Fibroblast of villous mesenchyme (primary cell): ENCODE measurements at places on chromosomes 11 and 22. TPM values are rescaled to one million over a fixed set of nuclear protein-coding genes. Genes with fewer than 3 reads are reported as not detected.

Gene MICALL1
- total RNA-seq: 39.3 and 47.9 TPM in 2 replicates

Gene TRPC6
- 26.4 and 35.8 TPM in 2 replicates for total RNA-seq

GRCh38 chr11:29318134-29318845 lies 698.5 kb downstream of the KCNA4 start:
- DNase-seq: no peak

Gene IGF2
- 26.8 and 44.8 TPM in 2 replicates for total RNA-seq

GRCh38 chr22:19086417-19086816 lies 35.8 kb downstream of the DGCR2 start:
- no peak for DNase-seq

GRCh38 chr11:63866211-63866610 lies 27.3 kb downstream of the MARK2 start:
- peak; percentile 92 for DNase-seq

- no peak for DNase-seq
Measured at GRCh38 chr11:82315093-82315492, 418.6 kb downstream of the FAM181B start.

GRCh38 chr11:68113986-68114385 lies 7.2 kb downstream of the CHKA start:
- peak; percentile 56 for DNase-seq

Gene ST14
- under 0.01 TPM in 1 of 2 replicates, not detected in the other for total RNA-seq

Gene FZD4
- 13.5 and 17.3 TPM in 2 replicates for total RNA-seq

- no peak for DNase-seq
Measured at GRCh38 chr11:108963118-108963517, 298.2 kb downstream of the DDX10 start.

DNA sequence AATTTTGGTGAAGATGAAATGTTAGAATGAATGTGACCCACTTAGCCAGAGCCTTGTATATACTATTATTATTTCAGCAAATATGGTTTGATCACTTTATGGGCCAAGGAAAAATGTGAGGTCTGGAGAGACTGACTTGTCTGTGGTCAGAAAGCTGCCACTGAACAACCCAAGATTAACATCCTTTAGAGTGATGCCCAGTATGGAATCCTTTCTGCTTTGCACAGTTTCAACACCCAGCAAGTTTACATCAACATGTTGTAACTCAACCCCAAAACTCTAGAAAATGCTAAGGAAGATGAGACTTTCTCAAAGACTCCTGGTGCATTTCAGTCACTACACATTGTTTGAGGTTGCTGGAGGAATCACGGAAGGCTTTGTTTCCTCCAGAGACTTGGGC lies 107.7 kb downstream of the SNX19 start:
- peak; percentile 55 for DNase-seq

DNA sequence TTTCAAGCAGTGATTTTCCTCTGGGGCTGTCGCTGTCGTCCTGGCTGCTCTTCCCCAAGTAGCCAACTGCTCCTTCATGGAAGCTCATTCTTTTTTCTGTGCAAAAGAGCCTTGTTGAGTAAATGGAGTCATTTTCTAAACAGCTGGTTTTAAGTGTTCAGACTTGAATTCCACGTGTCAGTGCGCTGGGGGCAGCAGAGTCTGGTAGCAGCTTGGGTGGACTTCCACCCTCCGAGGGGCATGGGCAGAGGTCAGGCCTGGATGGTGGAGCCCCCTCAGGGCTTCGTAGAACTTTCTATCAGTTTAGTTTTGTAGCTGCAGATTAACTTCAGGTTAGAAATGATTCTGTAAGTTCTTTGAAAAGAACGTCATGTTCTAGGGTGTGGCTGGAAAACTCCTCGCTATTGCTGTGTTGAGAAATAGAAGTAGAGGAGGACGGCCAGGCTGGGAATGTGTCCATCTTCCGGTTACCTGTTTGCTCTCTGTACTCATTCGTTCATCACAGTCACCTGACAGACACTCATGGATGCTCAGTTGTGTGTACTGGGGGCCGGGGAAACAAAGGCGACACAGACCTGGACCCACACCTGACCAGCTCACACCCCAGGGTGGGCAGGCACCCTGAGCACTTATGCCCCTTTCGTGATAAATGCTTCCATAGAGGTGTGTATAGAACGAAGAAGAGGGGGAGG lies 270.7 kb downstream of the TBC1D22A start:
- DNase-seq: no peak

Gene PNPLA5
- total RNA-seq: not detected in 2 replicates

GRCh38 chr11:128962896-128963295 lies 20.2 kb upstream of the TP53AIP1 start:
- DNase-seq: no peak

- DNase-seq: peak; percentile 43
Measured at GRCh38 chr22:43262990-43263644, 76.2 kb upstream of the TTLL12 start.

DNA sequence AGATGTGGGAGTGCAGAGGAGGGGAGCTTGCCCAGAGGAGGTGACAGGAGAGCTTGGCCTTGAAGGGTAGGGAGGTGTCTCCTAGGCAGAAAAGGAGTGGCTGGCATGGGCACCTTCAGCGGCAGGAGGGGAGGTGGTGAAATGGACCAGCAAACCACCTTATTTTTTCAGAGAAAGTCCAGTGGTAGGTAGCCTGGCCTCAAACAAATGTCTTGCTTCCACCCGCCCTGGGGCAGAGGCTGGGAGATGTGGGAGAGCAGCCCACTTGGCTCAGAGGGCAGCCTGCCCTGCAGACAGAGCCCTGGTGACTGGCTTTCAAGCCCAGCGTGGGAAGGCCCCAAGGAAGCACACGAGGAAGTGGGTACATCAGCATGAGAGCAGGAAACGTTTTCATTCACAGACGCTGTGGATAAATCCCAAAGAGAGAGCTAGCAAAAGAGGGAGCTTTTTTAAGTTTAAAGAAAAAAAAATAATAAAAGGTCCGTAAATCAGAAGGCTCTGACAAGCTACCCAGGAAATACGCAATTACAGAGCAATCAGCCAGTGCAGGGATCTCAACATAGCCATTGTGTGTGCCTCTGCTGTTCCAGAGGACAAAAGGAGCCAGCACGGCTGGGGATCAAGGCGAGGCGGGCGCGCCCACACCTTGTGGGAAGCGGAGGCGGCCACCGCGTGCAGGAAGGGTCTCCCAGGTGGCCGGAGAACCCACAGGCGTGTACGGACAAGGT lies 238.7 kb upstream of the PLET1 start:
- no peak for DNase-seq

DNA sequence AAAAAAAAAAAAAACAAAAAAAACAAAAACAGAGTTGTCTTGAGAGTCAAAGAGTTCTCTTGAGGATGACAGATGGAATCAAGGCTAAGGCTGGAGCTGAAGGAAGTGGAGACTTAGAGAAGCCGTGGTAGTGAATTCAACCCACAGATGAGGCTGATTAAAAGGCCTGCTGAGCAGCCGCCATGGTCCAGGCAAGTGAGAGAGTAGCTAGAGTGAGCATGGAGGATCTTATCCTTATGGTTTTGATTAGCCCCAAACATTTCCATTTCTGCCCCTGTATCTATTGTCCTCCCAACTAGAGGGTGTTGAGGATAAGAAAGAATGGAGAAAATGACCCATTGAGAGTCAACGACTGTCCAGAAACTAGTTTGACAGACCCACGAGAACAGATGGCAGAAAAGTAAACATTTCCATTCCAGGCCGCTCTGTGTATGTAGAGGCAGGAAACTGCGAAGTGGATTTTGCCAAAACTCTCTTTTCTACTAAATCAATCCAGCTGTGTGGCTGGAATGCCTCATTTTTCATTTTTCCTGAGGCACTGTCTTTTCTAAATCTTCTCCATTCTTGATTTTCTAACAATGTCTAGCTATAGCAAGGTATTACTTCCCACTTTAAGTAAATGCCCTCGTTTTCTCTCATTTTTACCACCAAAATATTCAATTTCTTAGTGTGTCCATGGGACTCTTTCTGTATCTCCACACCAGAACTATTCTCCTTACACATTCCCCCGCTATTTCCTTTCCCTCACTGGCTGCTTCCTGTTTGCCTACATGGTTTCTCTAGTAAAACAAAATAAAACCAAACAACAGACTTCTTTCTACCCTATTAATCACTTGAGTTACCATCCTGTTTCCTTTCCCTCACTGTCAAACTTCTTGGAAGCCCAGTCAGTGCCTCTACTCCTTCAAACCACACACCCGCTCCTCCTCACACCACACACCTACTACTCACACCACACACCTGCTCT lies 5.4 kb upstream of the MMP8 start:
- DNase-seq: peak; percentile 26

- DNase-seq: no peak
Measured at GRCh38 chr11:105857728-105858127, 164.3 kb downstream of the MSANTD4 start.

Gene AMOTL1
- total RNA-seq: 25.9 and 27.7 TPM in 2 replicates

DNA sequence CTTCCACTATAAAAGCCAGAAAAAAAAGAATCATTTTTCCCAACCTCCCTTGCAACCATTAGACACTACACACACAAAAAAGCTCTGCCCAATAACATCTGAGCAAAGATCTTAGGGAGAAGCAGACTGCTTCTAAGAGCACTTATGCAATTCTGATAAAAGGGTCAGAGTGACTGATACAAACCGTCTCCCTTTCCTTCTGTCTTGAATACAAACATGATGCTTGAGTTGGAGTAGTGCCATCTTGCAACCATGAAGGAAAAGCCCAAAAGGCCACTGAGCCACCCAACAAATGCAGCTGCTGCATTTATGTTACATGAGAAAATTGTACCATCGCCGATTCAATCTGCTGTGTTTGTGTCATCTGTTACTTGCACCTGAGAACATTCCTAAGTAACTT lies 47.6 kb upstream of the EED start:
- no peak for DNase-seq

DNA sequence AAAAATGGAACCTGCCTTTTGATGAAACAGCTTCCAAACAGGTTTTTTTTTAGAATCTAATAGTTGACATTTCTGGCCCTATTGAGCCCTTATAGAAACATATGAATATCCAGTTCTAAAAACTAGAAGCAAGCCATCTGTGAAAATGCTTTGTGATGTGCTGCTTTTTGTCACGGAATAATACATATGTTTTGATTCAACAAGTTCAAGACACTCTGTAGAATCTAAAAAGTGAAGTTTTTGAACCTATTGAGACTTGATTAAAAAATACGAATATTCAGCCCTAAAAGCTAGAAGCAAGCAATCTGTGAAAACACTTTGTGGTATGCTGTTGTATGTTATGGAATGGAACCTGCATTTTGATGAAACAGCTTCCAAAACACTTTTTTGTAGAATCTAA lies 106.7 kb upstream of the VPREB1 start:
- DNase-seq: no peak
